ENCODE measurements at places on chromosomes 3 and 15. TPM values are rescaled to one million over a fixed set of nuclear protein-coding genes. Genes with fewer than 3 reads are reported as not detected.

DNA sequence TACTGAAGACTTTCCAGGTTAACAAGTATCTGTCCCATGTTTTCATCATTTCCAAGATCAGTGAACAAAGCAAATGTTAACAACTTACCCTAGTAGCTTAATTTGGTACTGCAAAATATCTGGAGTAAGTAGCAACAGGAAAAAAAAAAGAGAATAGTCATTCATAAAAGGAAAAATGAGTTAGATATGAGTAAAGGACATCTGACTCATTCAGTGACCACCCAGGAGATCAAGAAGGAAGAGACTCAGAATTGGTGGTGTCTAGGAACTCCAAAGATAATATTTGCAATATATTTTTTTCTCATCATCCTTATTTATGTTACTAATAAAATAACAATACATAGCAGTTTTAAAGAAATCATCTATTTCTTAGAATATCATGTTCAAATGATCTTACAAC lies 253.8 kb upstream of the COL8A1 start:
- H3K36me3 ChIP-seq = no peaks in the 10 kb centered on the region
- DNase-seq = no peak
- H3K4me1 ChIP-seq = no peaks in the 10 kb centered on the region
- no peak overlapping the region for H3K27ac ChIP-seq
- H3K27me3 ChIP-seq = no peaks in the 10 kb centered on the region

DNA sequence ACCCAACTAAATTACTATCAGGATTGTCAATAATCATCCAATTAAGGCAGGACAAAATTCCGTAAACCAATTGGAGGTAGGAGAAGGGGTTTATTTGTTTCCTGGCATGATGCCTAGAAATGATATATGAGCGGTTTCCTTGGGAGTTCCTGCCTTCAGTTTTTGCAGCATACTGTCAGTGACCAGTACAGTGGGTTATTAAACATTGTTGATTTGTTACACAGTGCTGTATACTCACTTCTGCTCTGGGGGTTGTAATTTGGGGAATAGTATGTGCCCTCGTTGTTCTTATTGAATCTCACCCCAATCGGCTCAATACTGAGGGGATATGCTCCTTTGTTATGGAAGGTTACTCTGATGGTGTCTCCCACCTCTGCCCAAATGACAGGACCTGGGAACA lies 22.2 kb downstream of the CP start:
- DNase-seq = no peak
- no peak overlapping the region for H3K4me3 ChIP-seq
- peaks cover 17% of the 10 kb centered on the region for H3K4me1 ChIP-seq

- H3K36me3 ChIP-seq = no peaks in the 10 kb centered on the region
- peak overlapping the region; percentile 84 for H3K27ac ChIP-seq
- peaks cover 2% of the 10 kb centered on the region for H3K27me3 ChIP-seq
- H3K4me1 ChIP-seq = peaks cover 38% of the 10 kb centered on the region
- H3K4me3 ChIP-seq = peak overlapping the region; percentile 37
- no peak for DNase-seq
These were observed 393.7 kb downstream of the LSAMP start for GRCh38 chr3:116051586-116051985.

DNA sequence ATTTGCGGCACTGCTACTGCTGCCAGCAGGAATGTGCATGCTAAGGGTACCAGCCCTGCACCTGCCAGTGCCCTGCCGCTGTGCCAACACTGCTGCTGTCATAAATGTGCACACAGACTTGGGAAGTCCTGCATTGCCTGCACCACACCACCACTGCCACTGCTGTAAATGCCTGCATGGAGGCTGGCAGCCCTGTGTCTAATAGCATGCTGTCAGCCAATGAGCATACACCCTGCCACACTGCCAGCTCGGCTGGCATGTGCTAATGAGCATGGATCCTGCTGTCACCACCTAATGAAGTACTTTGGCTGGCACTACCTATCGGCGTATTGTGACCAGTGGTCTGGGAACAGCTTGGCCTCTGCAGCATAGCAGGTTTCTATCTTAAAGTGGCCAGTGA lies 981.8 kb upstream of the GBE1 start:
- no peaks in the 10 kb centered on the region for H3K4me1 ChIP-seq
- no peak for DNase-seq
- H3K36me3 ChIP-seq = no peaks in the 10 kb centered on the region
- no peak overlapping the region for H3K4me3 ChIP-seq

GRCh38 chr3:183844606-183845005 lies 19.2 kb upstream of the MAP6D1 start:
- no peak overlapping the region for H3K27ac ChIP-seq
- H3K4me3 ChIP-seq = no peak overlapping the region
- no peaks in the 10 kb centered on the region for H3K36me3 ChIP-seq
- no peak for DNase-seq
- H3K4me1 ChIP-seq = peaks cover 3% of the 10 kb centered on the region

PAK6 gene
- total RNA-seq = not detected

Measured in glutamatergic neuron (in vitro differentiated cells).